ENCODE measurements at places on chromosomes 12 and 14. TPM values are rescaled to one million over a fixed set of nuclear protein-coding genes. Genes with fewer than 3 reads are reported as not detected.

DNA sequence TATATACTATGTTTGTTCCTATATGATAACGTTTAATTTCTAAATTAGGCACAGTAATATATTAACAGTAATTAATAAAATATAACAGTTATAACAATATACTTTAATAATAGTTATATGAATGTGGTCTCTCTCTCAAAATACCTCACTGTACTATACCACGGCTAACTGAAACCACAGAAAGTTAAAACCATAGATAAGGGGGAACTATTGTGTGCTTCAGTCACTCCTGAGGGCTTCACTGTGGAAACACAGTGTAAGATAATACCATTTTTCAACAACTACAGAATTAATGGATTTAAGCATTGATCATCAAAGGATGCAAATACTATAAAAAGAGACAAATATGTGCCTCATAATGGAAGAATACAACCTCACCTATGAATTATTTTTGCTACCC lies 266.4 kb upstream of the RGS6 start:
- no peak for DNase-seq

DNA sequence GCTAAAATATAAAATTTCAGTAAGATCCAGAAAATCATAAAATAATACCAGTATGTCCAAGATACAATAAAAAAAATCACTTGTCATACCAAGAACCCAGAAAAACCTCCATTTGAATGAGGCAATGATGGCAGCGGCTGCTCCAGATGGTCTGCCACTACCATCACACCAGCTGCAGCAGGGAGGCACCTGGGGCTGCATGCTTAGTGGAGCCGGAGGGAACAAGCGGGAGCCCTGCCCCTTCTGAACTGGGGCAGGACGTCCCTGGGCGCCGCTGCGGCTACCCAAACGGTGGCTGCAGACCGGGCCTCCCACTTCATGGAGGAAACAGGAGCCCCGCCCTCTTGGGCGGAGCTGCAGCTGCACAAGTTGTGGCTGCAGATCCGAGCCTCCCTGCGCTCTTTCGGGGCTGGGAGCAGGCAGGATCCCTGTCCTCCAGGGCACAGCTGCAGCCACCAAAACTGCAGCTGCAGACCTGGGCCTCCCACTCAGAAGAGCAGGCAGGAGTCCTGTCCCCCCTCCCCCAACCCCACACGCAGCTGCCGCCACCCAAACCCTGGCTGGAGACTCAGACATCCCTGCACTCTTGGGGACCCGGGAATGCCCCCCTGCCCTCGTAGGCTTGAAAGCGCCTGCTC lies 36.1 kb upstream of the OR5AU1 start:
- peak; percentile 77 for DNase-seq

DNA sequence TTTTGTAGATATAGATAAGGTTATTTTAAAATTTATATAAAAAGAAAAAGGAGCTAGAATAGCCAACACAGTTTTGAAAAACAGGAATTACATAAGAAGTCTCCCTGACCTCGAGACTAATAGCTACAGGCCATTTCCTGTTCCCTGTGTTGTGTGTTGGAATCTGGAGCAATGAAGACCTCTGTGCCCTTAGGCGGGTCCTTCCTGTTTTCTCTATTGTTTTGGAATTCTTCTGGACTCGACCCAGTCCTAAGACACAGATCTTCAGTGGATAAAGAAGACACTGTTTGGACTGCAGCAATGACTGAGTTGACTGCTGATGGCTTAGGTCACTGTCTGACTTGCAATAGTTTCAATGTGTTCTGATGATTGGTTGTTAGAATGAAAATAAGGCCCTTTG lies 26.2 kb downstream of the SNRPF start:
- no peak for DNase-seq

GRCh38 chr12:128982933-128983332 lies 129.7 kb downstream of the GLT1D1 start:
- no peak for DNase-seq

- no peak for DNase-seq
Measured at GRCh38 chr12:66709457-66709773, 30.5 kb upstream of the GRIP1 start.

DNA sequence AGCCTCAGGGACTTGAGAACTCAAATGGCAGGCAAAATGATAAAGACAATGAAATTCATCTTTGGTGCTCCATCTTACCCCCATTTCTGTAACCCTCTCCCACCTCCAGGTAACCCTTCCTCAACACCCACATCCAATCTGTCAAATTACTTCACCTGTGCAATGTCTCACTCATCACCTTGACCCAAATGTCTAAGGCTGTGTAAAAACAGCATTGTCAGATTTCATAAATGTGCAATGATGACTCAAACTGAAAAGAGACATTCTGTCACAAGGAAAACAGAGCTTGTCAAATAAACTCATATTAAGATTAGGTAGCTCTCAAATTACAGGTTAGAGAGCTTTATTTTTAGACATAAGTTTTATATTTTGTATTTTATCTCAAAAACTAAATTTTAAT lies 19.9 kb upstream of the COCH start:
- no peak for DNase-seq

DNA sequence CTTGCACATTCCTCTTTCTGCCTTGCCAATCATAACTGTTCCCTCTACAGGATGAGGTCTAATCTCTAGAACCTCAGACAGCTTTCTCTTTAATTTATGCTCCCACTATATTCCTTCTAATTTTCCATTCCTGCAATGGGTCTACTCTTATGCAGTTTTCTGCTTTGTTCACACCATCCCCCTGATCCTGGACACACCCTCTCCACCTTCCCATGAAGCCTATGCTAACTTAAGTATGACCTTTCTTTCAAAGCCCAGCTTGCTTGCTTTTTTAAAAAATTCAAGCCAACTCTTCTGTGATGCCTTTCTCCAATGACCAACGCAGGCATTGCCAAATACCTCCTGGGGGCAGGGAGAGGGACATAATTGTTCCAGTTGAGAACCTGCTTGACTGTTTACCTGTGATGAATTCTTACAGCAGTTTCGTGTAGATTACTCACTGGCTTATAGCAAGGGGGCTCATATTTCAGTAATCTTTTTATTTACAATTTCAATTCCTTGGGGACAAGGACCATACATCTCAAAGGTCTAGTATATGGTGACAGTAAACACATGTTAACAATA lies 7.8 kb downstream of the SLC38A1 start:
- DNase-seq = no peak

DNA sequence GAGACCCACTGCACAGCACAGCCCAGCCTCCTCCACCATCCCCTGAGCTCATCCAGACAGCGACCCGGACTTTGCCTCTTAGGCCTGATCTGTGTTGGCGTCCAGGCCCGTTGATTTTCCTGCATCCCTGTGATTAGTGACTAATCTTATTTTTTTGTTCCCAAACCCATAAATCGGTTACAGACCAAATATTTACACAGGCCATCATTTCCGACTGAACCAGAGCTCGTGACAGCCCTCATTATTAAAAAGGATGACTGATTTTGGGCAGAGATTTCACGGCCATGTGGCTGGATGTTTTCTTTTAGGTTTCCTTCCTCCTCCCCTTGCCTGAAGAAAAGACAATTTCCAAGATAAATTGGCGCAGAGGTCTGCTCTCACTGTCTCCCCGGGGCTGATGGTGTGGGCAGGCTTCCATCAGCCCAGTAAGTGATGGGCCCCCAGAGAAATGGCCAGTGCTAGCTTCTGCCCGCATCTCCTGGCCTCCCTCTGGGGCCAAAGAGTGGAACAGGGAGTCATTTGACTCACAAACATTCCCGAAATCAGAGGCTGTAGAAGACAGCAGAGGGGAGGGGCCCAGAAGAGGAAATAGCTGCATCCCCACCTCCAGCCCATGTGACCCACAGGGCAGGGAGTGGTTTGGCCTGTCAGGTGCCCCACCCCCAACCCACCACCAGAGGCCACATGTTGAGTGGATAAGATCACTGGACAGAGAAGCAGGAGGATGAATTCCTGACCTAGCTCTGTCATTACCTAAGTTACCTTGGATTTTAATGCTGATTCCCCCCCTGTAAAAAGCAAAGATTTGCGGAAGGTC lies 283.5 kb downstream of the KSR2 start:
- DNase-seq = no peak

- DNase-seq = no peak
Measured at GRCh38 chr12:6772726-6773589, 638 bp downstream of the LAG3 start.

DNA sequence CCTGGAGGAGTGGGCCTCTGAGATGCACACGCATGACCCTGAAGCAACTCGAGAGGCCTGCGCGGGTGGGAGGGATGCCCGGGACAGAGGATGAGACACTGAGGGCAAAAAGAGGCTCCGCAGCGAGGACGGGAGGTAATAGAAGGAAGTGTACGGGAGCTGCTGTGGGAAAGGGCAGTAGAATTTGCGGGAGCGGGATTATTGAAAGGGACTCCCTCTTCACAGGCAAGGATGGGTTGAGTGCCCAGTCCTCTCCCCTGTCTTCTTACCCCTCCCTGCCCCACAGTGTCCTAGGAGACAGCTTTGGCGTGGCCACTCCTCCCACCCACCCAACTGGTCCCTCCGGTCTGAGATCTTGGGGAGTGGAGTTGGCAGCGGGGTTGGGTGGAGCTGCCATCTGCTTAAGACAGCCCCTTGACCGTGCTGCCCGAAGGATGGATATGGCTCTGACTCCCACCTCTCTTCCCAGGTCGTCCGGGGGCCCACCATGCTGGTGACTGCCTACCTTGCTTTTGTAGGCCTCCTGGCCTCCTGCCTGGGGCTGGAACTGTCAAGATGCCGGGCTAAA lies 15.7 kb upstream of the ESPL1 start:
- DNase-seq = peak; percentile 15

DNA sequence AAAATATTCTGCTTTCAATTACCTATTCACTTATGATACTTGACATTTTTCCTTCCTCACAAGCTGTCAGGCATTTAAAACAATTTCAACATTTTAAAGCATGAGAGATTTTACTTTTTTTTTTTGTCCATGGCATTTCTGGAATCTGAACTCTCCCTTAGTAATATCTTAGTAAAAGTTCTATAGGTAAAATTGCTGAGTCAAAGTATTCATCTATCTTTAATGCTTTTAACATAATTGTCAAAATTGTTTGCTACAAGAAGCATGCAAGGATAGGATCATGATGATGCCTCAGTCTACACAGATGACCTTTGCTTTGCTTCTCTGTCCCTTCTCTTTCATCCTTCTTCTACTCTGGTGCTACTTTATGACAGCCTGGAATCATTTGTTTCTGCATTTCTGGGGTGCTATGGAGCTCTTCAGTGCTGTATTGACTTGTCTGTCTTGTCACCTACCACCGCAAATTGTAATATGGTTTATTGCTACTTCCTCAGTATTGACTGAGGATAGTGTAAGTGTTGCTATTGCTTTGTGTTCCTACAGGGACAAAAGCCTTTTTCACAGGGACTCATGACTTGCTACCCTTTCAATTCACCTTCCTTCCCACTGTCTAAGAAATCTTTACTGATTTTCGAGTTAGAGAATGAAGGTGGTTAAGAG lies 589.8 kb upstream of the ATP2B1 start:
- no peak for DNase-seq

GRCh38 chr14:76329951-76330350 lies 46.0 kb upstream of the ESRRB start:
- no peak for DNase-seq

GRCh38 chr14:104698688-104699425 lies 9.4 kb downstream of the INF2 start:
- peak; percentile 69 for DNase-seq

DNA sequence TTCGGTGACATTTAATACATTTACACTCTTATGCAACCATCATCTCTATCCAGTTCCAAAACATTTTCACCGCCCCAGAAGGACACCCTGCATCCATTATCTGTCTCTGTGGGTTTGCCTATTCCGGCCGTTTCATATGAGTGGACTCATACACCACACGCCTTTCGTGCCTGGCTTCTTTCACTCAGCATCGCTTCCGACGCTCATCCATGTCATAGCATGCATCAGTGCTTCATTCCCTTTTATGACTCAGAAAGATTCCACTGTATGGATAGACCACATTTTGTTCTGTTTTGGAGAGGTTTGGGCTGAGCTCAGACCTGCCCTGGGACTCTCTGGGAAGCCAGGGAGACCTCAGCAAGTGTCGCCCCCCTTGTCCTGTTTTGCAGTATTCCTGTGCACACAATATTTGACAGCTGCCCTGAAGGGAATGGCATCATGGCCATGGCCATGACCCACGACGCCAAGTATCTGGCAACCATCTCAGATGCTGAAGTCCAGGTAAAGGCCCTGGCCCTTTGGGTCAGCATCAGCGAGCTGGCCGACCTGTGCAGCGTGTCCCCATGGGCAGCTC lies 23.8 kb downstream of the CFAP251 start:
- DNase-seq = no peak

DNA sequence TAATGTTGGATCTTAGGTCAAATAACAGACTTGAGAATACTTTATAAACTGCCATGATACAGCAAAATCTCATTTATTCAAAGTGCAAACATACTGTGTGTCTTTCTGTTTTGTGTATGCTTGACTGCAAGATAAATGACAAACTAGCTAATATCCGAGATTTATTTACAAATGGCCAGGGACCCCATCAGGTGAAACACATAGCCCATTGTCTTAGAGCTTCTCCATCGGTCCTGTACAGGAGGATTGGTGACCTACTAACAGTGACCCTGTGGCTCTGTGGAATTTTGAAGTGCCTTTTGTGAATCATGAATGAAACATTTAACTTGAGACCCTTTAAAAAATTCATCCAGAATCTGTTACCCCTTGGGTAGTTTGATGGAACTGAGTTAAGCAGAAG lies 27.1 kb downstream of the SLC25A29 start:
- DNase-seq = no peak

GRCh38 chr12:122100568-122100967 lies 22.0 kb downstream of the MLXIP start:
- DNase-seq = no peak

- no peak for DNase-seq
Measured at GRCh38 chr12:61282790-61283575, 977.2 kb upstream of the USP15 start.

- no peak for DNase-seq
Measured at GRCh38 chr14:65478596-65478995, 66.1 kb downstream of the FUT8 start.

GRCh38 chr12:9933958-9934357 lies 1.8 kb upstream of the CLEC2A start:
- DNase-seq = no peak

- no peak for DNase-seq
Measured at GRCh38 chr14:89902881-89903280, 51.6 kb downstream of the EFCAB11 start.

DNA sequence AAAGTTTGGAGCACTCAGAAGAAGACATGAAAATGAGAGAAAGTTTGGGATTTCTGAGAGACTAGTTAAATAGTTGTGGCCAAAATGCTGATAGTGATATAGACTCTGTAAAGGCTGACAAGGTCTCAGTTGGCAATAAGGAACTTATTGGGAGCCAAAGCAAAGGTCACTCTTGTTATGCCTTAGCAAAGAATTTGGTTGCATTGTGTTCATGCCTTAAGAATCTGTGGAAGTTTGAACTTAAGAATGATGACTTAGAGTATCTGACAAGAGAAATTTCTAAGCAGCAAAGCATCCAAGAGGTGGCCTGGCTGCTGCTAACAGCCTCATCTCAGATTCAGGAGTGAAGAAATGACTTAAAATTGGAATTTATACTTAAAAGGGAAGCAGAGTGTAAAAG lies 113.8 kb downstream of the PIK3C2G start:
- no peak for DNase-seq

Gene KRT85
- total RNA-seq = not detected

Gene NTF3
- total RNA-seq = 0.74 TPM

Gene DICER1
- 19.8 TPM for total RNA-seq
